ENCODE measurements at places on chromosomes 1 and 21.
A peak's percentile ranks its signal among the peaks of the same experiment; 100 is the strongest.

- DNase-seq = no peak
These were observed 29.2 kb downstream of the POFUT2 start for GRCh38 chr21:45258466-45258865.

DNA sequence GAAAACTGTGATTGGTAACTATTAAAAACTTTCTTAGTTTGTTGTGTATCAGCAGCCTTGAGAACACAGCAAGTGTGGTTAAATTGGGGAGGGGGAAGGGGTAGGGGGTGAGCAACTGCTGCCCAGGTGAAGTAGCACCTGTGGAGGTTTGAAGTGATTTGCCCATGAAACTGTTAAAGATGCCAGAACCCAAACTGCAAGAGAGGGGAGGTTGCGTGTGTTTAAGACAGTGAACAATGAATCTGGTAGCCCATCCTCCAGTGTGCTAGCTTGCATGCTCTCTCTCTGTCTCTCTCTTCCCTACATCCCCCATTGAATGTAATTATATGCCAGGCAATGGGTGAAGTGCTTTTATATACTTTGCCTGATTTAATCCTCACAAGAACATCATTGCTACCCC lies 154.7 kb downstream of the RUNX1 start:
- no peak for DNase-seq

DNA sequence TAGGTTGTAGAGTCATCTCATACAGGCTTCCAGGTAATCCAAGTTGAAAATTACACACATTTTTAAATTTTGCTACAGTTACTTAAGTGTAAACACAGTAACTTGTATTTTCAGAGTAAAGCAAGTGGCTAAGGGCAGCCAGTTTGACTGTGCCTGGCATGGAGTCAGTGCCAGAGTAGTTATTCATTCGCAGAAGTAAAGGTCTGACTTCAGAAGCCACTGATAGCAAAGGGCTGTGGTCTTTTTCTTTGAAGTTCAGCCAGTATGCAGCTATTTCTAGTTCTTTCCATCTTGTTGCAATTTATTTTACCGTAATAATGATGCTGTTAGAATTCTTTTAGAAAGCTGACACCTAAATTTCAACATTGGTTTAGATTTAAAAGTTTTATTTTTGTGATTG lies 9.4 kb downstream of the TMEM50A start:
- DNase-seq = no peak

DNA sequence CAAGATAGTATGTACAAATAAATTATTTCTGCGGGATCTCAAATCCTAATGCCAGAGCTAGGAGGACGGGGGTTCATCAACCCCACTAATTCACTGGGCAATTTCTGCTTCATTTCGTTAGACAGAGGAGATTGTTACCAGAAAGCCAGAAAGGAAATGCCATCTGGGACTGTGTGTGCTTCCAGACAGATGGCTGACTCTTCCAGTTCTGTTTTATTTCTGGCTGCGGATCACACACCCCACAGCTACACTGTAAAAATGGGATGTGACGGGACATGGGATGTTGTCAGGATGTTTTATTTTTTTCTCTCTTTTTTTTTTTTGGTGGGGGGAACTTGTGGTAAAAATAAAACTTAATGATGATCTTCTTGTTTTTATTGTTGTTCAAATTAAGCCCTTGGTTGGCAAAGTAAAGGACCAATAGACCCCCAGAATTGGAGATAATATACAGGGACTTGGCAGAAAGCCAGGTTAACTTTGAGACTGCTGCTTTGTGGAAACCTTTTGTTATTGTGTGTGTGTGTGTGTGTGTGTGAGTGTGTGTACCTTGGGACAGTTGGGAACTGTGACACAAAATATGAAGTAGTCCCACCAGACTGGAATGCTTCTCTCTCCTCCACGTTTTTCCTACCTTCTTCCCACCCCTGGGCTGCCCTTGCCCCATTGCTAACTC lies 114.5 kb downstream of the NUF2 start:
- no peak for DNase-seq

DNA sequence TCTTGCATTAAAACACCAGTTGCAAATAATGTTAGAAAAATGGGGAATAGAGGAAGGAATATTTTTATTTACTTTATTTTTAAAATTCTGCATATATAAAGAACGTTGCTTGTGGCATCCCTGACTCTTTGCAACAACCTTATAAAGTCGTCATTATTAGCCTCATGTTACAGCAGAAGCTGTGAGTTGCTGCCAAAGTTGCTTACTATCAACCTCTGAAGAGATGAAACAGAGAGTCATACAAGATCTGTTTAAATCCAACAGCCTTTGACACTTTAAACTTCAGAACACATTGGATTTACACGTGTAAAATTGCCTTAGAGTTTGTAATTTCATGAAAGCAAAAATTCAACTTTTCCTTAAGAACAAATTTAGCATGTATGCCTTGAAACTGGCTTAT lies 221.9 kb downstream of the MRPL39 start:
- no peak for DNase-seq

DNA sequence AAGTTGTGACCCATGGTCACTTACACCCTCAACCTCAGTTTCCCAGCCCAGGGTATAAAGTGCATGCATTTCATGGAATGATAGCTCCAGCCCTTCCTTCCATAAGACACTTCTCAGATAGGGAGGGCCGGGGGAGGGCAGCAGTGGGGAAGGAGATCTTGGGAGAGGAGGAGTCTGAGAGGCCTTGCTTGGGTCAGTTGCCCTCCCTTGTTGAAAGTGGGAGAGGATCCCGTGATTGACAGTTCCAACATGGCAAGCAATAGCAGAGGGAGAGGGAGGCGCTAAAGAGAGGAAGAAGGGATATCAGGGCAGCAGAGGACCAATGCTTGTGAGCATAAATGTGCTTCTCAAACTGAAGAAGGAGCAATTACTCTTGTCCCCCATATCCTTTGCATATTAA lies 244.4 kb downstream of the CHRM3 start:
- no peak for DNase-seq

DNA sequence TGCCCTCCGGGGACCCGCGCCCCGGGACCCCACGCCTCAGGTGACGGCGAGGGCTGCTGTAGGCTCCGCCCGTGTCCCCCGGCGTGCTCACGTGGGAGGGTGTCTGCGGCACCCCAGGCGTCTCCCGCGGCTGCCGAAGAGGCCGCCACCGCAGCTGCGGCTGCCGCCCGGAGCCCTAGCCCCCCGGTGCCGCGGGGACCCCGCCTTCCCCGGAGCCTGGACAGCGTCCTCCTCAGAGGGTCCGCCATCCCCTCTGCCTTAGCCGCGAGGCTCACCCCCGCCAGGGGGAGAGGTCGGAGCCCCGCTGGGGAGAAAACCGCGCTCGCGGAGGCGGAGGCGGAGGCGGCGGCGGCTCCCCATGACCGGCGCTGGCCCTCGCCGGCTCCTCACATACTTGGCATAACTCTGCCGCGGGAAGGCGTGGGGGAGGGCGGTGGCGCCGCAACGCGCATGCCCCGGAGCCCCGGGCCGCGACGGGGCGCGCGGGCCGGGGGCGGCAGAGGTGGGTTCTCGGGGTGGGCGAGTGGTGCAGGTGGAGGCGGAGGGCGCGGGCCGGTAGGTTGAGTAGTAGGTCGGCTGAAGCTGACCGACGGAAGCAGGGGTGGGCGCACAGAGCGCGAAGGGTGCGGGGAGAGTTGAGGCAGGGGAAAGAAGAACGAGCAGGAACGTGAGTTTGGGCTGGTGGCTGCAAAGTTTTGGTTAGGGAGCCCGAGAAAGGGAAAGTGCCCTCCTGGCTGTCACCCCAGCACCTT lies 700 bp upstream of the SYDE2 start:
- peak; percentile 94 for DNase-seq

GRCh38 chr1:245404527-245404926 lies 249.7 kb downstream of the KIF26B start:
- no peak for DNase-seq

DNA sequence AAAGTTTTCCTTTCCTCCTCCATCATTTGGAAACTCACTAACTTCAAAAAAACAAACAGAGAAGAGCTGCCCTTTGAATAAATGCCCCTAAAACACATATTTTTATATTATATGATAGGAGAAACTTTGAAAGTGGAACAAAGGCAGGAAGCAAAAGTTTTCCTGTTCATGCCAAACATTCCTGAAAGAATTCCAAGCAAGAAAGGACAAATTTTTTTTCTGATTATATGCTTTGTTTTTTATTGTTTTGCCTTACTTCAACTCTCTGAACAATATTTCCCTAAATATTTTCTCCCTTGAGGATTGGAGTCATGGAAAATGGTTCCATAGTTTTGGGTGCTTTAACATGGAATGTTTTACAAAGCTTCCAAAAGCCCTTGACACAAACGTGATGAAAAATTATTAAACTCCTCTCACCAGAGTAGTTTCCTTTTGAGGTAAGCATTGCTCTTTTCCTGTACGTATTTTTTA lies 638.5 kb upstream of the CAMK1G start:
- DNase-seq = no peak

GRCh38 chr1:39788758-39789570 lies at the start of gene BMP8B:
Gene BMP8B, minus strand, starts transcription at chr1:39788865. Its CDS starts 380 bp downstream, at chr1:39788485.
- peak; percentile 58 for DNase-seq

- peak; percentile 88 for DNase-seq
These were observed 16.0 kb upstream of the PIGV start for GRCh38 chr1:26771643-26772321.

DNA sequence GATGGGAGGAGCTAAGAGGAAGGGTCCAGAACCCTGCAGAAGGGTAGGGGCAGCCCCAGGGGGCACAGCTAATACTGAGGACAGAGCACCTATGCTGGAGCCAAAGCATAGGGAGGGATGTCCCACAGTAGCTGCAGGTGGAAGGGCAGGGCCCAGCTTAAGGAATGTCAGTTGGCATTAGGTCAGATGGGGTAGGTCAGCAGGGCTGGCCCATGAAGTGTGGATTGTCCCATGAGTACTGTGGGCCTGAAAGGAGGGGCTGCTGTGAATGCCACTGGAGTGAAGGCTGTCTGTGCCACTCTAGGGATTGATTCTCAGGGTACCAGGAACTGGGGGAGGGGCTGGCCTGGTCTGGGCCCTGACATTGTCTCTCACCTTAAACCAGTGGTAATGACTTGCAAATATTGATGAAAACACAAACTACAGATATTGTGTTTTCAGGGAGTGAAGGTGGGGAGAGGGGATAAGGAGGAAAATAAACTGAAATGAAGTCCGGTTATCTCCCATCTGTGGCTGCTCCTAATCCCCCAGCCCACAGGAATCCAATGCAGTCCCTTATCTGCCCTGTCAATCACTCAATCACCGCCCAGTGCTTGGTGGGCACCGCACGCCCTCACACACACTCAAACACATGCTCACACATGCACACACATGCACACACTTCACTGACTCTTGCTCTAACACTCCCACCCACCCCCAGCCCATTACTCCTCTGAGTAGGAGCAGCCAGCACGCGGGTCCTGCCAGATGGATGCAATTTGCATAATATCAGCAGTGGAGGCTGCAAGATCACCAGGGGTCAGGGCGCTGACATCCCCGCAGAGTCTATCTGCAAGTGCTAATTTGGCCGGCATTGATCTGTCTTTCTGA lies 27.8 kb downstream of the DMAP1 start:
- DNase-seq = no peak

- no peak for DNase-seq
These were observed 30.5 kb downstream of the CACNA1E start for GRCh38 chr1:181513786-181514297.

GRCh38 chr1:66206563-66207144 lies 327.3 kb upstream of the SGIP1 start:
- no peak for DNase-seq

DNA sequence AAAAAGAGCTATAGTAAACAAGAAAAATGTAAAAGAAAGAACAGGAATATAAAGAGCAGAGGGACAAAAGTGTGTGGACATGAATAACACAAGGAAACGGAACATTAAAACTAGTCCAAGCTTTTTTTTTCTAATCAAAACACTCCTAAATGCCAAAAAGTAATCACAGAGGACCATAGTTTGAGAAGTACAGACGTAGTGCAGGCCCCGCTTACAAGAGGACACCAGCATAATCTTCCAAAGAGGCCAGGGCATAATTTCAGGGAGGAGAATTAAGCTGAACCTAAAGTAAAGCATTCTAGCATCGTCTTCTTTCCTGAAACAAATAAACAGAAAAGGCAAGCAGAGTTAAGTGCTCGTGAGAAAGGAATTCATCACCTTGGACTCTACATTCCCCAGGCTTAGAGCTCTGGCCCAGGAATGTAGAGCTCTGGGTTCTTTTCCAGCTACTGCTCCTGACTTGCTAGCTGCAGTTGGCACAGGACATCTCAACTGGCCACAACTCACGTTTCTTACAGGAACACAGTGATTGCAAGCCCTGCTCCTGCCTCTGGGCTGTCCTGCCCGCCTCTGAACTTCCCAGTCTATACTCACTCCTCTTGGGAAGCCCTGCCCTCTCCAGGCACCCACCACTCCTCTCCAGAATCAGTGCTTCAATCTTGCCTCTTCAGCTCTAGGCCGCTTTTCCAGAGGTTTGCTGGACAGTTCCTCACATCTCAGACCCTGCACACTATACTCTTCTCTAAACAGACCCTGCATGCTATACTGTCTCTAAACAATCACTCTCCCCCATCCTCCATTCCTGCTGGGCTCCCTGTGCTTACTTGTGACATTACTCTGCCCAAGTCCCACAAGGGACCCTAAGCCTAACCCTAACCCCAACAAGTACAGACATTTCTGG lies 9.8 kb downstream of the RGS8 start:
- peak; percentile 29 for DNase-seq

- DNase-seq = no peak
These were observed 420.4 kb upstream of the RUNX1 start for GRCh38 chr21:35469498-35469897.

- DNase-seq = no peak
These were observed 6.6 kb downstream of the ANGPTL1 start for GRCh38 chr1:178864326-178864725.

- DNase-seq = no peak
These were observed 47.1 kb downstream of the SSX2IP start for GRCh38 chr1:84643183-84643582.

DNA sequence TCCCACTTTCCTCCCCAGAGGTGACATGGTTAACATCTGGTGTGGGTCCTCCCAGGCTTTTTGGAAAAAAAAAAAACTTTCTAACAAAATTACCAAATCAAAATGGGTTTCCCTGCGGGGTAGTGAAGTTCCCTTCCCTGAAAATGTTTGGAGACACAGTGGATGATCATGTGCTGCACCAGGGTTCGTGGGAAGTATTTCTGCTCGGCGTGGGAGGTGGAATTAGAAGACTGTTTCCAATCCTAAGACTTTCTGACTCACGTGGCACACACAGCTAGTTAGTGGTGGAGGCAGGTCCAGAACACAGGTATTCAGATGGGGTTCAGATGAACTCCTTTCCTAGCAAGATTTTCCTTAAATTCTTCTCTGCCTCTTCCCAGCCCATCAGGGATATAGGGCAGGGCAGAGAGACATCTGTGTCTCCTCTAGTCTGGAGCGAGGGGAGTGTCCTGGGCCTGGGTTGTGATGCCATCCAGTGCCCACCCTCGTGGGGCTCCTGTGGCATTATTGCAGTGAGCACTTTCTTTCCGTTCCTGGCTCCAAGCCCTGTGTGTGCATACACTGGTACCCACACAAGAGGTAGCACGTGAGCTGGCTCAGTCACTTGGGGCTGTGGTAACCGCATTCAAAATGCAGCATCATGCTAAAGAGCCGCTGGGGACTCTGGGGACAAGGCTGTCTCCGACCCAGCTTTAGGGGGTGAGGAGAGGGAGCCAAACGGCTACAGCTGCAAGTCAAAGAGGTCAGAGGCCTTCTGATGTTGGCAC lies 27.5 kb downstream of the KCNC4 start:
- DNase-seq = no peak
